ENCODE measurements at places on chromosomes 5 and 9.
A peak's percentile ranks its signal among the peaks of the same experiment; 100 is the strongest.

GRCh38 chr9:120985819-120986222, 59.2 kb upstream of the TRAF1 start:
- DNase-seq: no peak

DNA sequence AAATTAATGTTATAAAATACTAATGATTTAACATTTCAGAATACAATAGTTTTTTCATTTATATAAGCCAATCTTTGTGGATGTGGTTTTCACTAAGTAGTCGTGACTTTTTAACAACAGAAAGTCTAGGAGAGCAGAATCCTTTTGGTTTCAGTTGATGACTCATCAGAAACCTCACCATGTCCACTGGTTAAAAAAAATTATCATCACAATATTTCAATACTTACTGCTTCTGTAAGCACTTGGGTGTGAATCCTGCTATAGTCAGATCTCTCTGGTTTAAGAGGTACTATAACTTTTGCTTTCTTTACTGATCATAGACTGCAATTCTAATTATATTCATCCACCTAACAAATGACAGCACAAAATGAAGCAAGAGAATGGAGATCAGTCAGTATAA, 77.2 kb downstream of the MRPS30 start:
- no peak for DNase-seq

- DNase-seq: no peak
Observed at GRCh38 chr5:98588215-98588614, 185.2 kb upstream of the RGMB start.

DNA sequence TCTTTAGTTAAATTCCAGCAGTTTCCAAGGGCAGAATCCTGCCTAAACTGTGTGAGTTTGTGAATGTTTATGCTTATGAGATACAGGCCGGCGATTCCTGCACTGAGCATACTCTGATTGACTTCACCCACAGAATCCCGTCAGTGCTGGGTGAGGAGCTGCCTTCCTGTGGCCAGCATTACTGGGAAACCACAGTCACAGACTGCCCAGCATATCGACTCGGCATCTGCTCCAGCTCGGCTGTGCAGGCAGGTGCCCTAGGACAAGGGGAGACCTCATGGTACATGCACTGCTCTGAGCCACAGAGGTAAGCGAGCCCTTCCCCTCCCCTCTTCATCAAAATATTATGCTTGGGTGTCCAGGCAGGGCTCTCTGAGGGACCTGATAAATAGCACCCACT, 103.7 kb downstream of the CMYA5 start:
- no peak for DNase-seq

- DNase-seq: no peak
Observed at GRCh38 chr9:85089188-85089969, 419.9 kb downstream of the NTRK2 start.

DNA sequence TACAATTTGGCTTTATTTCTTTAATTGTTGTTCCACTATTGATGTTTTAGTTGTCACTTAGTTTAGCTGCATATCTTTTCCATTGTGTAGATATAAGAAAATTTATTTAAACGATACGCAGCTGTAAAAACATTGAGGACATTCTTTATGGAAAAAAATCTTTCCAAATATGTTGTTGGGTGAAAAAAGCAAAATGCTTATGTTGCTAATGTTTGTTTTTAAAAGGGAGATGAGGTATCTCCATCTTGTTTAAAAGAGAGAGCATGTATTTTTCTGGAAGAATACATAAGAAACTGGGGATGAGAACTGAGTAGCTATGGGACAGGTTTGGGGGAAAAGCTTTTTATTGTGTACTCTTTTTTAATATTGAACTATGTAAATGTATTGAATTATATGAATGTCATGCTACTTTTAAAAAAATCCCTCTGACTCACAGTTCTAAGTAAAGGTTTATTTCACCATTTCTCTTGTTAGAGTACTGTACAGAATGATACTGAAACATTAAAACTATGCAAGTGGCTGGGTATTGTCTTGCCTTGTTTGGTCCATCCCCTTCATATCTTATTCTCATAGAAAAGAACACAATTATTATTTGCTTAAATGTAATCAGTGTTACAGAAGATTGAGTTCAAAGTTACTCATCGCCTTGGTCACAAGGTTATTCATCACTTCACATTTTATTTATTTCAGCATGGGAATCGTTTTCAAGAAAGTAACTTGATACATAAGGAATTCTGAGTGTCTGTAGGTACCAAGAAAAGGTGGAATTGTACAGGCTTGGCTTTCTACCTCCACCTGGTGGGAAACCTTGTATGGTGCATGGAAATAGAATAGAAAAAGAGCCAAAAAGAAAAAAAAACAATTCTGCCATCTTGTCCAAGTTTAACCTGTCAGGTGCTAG, 85.8 kb downstream of the RIC1 start:
- DNase-seq: no peak

- DNase-seq: no peak
Observed at GRCh38 chr9:86836797-86837196, 110.5 kb downstream of the GAS1 start.

- DNase-seq: no peak
Observed at GRCh38 chr5:136404616-136405015, 39.3 kb upstream of the TRPC7 start.

- peak; percentile 78 for DNase-seq
Observed at GRCh38 chr5:8628521-8628920, 759.6 kb downstream of the MTRR start.

GRCh38 chr9:107175041-107175440, 108.0 kb upstream of the RAD23B start:
- DNase-seq: no peak

- no peak for DNase-seq
Observed at GRCh38 chr5:11128021-11128420, 367.0 kb upstream of the DAP start.

DNA sequence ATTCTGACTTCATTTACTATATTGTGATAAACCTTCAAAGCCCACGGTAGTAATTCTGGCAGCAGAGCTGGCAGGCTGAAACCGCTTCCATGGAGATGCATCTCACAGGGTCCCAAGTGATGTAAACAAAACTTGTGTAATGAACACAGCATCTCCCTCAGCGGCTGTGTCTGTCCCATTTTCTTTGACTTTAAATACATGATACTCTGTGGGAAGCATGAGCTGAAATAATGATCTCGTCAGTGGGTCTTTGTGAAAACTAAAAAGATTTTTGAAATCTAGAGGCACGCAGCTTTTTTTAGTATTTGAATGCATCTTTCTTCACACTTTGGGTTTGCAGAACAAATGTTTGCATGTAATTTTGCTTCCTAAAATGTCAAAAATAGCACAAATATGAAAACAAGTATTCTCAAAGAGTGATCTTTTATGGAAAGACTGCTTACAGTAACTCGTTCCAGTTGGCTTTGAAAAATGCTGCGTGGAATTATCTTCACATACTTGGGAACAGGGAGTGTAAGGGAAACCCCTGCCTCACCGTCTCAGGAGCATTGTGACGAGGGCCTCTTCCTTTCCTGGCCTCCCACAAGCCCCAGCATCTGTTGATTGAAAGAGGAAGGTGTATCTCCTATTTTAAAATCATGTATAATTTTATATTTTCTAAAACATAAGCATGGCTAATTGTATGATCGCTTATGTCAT, 18.1 kb upstream of the LPCAT1 start:
- DNase-seq: no peak

- no peak for DNase-seq
Observed at GRCh38 chr9:4704129-4704528, 24.8 kb downstream of the CDC37L1 start.

DNA sequence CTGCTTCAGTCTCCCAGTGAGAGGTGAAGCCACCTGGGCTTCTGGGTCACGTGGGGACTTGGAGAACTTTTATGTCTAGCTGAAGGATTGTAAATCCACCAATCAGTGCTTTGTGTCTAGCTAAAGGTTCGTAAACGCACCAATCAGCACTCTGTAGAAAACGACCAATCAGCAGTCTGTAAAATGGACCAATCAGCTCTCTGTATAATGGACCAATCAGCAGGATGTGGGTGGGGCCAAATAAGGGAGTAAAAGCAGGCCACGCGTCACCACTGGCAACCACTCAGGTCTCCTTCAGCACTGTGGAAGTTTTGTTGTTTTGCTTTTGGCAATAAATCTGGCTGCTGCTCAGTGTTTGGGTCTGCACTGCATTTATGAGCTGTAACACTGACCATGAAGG, 69.1 kb upstream of the NREP start:
- no peak for DNase-seq

DNA sequence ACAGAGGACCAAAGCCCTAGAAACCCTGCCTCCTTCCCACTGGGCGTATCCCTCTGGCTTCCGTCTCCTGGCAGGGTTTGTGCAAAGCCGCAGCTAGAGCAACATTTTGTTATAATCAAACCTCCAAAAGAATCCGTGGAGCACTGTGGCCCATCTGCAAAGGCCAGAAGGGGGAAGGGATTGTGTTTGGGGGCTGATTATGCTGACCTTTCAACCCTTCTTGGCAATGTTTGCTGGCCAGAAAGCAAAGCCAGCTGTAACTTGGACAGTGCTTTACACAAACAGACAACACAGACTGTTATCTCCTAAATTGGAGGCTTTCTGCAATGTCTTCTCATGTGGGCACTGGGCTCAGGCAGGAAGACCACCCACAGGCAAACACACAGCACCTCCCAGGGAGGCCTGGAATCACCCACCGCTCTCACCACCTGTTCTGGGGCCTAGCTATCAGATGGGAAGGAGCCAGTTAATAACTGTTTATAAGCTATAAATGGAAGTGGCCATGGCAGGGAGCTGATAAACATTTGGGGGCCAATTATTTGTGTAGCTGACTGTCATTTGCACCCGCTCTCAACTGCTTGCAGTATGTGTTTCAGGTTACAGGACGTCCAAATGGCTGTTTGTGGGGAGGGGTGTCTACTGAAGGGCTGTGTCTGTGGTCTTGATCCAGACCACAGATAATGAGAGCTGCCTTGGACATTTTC, 121.6 kb upstream of the ERCC6L2 start:
- no peak for DNase-seq

DNA sequence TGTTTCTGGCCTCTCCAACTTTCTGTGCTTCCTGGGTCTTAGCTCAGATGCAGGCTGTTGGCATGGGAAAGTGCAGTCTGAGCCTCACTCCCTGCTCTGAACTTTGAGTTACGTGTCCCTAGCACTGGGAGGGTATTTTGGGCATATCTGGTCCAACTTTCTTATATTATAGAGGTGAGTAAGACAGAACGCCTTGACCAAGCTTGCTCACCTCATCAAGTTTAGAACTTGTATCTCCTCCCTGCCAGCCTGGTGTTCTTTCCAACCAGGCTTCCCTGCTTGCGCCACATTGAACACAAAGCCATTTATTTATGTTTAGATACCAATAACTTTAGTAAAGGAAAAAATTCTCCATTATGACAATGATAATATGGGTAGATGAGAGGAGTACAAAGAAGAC, 33.2 kb downstream of the TNC start:
- DNase-seq: no peak

GRCh38 chr9:14961372-14962068, 51.3 kb upstream of the FREM1 start:
- DNase-seq: peak; percentile 3

DNA sequence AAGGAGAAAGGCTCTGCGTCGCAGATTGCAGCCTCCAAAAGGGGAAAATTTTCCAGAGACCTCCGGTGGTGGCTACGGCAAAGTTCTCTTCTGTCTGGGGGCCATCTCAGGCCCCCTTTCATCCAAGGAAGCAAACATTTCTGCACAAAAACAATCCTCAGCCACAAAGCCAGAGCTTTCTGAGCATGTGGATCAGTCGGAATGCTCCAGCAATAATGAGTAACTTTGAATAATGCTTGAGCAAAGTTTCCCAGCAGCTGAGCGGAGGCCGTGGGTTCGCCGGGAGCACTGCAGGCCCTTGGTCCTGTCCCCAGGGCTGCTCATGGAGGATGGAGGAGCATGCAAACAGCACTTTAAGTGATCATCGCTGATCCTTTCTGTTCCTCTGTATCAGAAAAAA, 60.2 kb upstream of the UNC5A start:
- no peak for DNase-seq

DNA sequence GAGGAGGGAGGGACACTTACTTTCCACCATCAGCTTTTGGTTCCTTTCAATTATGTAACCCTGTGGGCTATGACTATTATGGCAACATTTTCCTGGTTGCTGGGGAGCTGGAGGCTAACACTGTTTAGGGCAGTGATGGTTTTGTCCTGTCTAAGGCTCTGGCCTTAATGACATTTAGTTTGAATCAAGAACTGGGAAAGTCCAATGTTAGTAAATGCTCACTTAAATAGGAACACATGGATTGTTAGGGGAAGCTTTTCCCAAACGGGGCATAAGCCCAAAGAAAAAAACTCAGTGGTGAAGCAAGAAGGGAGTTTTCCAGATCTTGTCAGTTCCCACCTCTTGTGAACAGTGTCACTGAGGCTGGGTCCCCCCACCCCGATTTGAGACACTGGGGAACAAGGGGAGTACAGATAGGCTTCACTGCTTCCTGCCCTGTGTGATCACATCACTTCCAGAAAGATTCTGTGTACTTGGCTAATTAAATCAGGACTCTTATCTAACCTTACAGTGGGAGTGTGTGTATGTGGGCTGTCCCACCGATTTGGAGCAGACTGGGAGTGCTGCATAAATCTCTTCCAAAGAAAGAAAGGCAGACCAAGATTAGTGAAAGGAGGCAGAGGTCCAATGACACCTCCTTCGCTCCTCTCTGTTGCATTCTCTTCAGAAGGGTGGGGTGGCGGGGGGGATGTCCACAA, 206.4 kb downstream of the PTTG1 start:
- no peak for DNase-seq

GRCh38 chr5:1312993-1313833, 18.3 kb upstream of the TERT start:
- peak; percentile 54 for DNase-seq

DNA sequence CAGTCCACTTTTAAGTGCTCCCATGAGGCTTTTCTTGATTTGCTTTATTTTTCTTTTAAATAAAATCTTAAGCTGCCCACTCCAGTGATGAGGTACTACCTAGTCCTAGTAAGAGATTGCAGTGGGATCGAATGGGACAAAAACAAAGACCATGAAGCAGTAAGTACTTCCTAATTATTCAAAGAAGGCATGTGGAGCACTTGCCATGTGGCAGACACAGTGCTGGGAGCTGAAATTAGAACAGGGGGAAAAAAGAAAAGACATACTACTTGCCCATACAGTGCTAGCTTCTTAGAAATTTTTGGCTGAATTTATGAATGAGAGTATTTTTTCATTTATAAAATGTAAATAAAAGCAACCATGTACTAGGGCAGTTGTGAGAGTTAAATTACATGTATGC, 239.9 kb upstream of the TNC start:
- DNase-seq: no peak

- DNase-seq: no peak
Observed at GRCh38 chr5:165305596-165305995, 1800.2 kb downstream of the MAT2B start.

- no peak for DNase-seq
Observed at GRCh38 chr9:16371306-16371705, 499.2 kb downstream of the BNC2 start.

DNA sequence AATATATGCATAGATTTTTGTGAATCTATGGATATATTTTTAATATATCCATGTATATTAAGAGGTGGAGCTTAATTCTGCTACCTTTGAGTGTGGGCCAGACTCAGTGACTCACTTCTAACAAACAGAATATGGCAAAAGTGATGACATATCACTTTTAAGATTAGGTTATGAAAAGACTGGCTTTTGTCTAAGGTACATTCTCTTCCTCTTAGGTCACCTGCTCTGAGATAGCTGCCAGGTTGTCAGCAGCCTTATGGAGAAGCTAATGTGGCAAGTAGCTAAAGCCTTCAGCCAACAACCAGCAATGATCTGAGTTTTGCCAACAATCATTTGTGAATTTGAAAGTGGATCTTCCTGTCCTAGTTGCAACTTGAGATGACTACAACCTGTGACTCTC, 83.8 kb downstream of the ANKRD31 start:
- no peak for DNase-seq

All from NCI-H1436 (cell line).